Liver (tissue), 10 donors: ENCODE measurements at places on chromosomes 13 and 19. TPM values are rescaled to one million over a fixed set of nuclear protein-coding genes. Genes with fewer than 3 reads are reported as not detected.

DHDH gene
- 1.3 TPM for total RNA-seq

C1QTNF9B gene
- total RNA-seq, result not detected

NUP58 gene
- total RNA-seq, result 25.4 TPM

PTH2 gene
- total RNA-seq, result not detected

GIPR gene
- 0.05 TPM for total RNA-seq
